HAP-1 (cell line): ENCODE measurements at places on chromosomes 7 and 10.

DNA sequence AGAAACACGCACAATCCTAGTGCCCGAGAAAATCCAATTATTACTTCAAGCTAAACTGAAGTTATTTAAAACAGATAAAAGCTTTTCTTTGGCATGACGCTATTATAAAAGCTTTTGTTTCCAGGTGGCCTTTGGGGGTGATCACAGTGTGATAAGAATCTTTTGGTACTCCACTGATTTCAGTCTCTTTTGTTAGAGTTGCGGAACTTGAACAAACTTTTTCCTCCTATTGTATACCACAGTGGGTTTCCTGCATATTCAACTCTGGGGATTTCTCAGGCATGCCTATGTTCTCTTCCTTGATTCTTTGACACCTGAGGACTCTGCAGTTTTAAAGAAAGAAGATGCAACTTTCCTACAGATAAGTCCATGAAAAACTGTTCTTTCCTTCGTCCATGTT lies 99.7 kb upstream of the PITRM1 start:
- no peak for DNase-seq

DNA sequence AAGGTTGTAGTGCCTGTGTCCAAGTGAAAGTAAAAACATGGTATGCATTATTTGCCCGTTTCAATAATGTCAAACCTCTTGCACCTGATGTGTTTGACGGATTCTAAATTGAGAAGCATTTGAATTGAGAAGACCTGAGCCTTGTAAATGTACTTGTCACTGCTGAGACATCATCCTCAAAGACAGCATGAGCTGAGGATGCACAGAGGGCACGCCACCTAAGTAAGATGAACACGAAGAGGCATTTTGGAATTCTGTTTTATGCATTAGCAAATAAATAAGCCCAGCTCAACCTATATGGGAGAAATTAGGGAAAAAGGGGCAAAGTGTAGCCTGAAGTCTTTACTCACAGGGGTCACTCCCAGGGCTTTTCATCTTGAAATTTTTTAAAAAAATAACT lies 73.8 kb upstream of the SORCS1 start:
- DNase-seq, result no peak

DNA sequence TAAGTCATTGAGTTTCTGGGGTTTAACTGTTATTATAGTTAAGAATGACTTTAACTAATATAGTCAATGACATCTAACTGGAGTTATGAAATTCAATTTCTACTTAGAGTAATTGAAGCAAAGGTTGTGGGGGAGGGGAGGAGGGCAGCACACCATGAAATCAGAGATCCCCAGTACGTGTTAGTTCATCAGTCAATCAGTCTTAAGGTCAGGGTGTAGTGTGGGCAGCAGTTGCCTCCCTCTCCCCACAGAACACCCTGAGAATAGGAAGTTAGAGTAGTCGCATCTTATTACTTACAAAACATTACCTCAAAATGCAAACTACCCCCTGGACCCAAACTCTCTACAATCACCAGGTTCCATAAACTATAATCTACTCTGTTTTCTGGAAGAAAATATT lies 7.0 kb upstream of the HPS1 start:
- no peak for DNase-seq

- no peak for DNase-seq
Observed at GRCh38 chr7:2958416-2959102, 85.1 kb downstream of the CARD11 start.

DNA sequence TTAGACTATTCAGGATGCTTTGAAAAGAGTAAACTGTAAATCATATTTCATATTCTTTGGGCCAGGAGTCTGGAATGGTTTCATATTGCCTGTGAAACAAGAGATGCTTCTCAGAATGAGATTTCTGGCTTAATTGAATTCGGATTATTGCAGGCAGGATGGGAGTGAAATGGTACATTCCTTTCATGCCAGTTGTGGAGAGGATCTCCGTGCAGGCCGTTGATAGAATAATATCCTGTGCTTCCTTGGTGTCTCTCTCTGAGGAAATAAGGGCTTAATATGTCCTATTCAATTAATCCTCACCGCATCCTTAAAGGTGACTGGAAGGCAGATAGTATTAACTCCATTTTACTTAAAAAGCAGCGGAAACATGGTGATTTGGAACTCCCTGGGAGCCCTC lies 56.6 kb downstream of the CUX1 start:
- no peak for DNase-seq
